ENCODE measurements at places on chromosomes 4 and X.

GRCh38 chrX:1598876-1599790 lies 7.7 kb downstream of the AKAP17A start:
- DNase-seq, result no peak

GRCh38 chr4:150828159-150828558 lies 186.9 kb downstream of the LRBA start:
- DNase-seq, result peak; percentile 20

- no peak for DNase-seq
Observed at GRCh38 chr4:4606321-4606720, 64.5 kb upstream of the STX18 start.

- no peak for DNase-seq
Observed at GRCh38 chrX:124256216-124256615, 76.2 kb upstream of the TEX13D start.

- DNase-seq, result no peak
Observed at GRCh38 chr4:71229477-71230270, 109.1 kb upstream of the SLC4A4 start.

All from stimulated activated CD4-positive, alpha-beta T cell treated with anti-CD3 and anti-CD28 coated beads, Interleukin-15, amount 100 ng/mL, for 48 hours (primary cell).